ENCODE measurements at places on chromosomes 6 and 20.

DNA sequence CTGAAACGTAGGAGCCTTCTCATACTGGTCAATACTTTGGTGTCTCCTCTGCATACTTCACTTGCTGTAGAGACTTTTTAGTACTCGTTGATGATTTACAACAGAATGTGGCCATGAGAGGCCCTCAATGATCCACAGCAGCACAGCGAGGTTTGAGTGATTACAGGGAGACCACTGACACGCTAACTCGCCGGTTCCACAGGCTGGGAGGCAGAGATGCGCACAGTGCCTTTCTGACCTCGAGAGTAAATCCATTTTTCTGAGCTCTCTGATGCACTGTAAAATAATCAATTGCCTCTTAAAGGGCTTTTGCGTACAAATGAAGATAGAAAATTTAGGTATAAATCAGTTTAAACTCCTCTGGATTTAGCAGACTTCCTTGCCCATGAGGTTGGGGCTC lies 56.2 kb upstream of the TBC1D7 start:
- DNase-seq, result no peak

- DNase-seq, result no peak
Measured at GRCh38 chr6:73042892-73043291, 182.4 kb downstream of the KHDC1L start.

DNA sequence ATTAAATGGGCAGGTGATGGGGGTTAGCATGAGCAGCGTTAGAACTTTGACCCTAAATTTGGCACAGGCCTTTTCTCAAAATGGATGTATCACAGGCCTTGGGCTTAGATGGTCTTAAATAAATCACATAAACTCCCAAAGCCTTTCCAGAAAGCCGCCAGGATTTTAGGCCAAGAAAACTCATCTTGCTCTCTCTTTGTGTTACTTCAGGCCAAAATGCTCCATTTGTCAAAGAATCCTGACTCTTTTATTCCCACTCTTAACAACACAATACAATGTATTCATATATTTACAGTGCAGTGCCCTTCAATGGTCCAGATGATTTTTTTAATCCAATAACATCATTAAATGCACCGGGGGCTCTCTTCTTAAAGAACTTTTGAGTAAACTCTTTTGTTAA lies 5.9 kb upstream of the TCP11 start:
- no peak for DNase-seq

DNA sequence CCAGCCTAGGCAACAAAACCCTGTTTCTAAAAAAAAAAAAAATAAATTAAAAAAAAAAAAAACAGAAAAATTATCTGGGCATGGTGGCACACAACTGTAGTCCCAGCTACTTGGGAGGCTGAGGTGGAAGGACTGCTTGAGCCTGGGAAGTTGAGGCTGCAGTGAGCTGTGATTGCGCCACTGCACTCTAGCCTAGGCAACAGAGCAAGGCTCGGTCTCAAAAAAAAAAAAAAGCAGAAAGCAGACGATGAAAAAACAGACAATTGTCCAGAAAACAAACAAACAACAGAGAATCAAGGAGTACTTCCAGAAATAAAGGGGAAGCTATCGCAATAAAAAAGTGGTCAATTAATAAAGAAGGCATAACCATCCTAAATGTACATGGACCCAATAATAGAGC lies 229.4 kb downstream of the GMDS start:
- DNase-seq, result no peak

- no peak for DNase-seq
Measured at GRCh38 chr6:108945681-108946159, 97.5 kb downstream of the ARMC2 start.

- DNase-seq, result no peak
Measured at GRCh38 chr6:154039231-154039842, at the start of gene OPRM1. Gene OPRM1 (plus strand): TSS chr6:154039240. CDS start chr6:154039545, 305 bp downstream.

DNA sequence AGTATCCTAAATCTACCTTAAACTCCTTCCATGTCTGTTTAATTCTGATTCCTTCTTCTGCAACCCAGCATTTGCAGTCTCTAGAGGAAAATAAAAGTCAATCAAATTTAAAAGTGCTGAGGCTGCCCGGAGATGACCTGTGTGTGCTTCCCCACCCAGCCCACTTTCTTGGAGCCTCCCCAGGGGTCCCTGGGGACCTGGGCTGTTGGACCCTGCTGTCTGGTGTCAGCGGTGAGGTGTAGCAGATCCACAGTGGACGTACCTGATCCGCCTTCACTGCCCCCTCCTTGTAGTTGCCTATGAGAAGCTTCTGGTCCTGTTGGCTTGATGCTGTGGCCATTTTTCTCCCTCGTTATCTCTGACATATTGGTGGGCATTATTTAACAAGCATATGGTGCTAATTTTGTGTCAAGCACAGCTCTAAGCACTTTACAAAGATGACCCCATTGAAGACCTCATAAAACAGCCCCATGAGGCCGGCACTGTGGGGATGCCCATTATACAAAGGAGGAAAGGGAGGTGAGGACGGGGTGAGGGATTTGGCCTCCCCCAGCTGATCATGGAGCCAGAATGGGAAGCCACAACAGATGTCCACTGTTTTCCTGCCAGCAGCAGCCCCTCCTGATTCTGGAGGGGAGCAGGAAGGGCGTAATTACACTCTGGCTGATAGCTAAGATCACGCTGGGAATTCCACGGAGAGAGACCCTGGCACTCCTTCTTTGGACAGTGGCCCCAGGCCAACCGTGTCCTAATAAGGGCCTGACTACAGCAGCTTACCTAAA lies 628.2 kb downstream of the CDH26 start:
- DNase-seq, result no peak

GRCh38 chr6:24692848-24693592 lies 25.9 kb downstream of the C6orf62 start:
- DNase-seq, result no peak

- DNase-seq, result no peak
Measured at GRCh38 chr6:68364271-68364805, 270.7 kb upstream of the ADGRB3 start.

DNA sequence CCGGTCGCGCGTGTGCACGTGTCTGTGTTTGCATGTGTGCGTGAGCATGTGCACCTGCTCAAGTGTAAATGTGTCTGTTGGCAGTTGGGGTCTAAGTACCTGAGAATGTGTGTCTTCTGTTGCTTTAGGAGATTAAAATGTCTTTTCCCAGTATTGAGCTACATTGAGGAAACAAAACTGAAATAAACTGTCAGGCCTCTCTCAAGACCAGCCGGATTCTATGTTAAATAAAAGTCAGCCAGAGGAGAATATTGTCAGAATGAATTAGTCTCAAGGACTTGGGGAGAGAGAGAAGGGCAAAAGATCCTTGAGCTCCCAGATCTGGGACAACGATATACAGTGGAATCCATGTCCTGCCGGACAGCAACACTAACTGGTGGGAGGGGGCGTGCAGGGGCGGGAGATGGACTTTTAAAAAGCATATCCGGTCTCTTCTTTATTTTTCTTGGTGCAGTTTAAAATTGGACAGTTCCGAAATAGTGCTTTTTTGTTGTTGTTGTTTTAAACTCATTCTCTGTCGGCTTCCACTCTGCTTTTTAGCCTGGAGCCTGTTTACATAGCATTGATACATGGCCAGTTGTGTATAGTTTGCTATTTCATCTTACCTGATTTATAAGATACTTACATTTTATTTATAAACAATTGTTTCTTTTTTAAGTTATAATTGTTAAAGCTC lies 3.3 kb upstream of the TBX18 start:
- DNase-seq, result no peak

DNA sequence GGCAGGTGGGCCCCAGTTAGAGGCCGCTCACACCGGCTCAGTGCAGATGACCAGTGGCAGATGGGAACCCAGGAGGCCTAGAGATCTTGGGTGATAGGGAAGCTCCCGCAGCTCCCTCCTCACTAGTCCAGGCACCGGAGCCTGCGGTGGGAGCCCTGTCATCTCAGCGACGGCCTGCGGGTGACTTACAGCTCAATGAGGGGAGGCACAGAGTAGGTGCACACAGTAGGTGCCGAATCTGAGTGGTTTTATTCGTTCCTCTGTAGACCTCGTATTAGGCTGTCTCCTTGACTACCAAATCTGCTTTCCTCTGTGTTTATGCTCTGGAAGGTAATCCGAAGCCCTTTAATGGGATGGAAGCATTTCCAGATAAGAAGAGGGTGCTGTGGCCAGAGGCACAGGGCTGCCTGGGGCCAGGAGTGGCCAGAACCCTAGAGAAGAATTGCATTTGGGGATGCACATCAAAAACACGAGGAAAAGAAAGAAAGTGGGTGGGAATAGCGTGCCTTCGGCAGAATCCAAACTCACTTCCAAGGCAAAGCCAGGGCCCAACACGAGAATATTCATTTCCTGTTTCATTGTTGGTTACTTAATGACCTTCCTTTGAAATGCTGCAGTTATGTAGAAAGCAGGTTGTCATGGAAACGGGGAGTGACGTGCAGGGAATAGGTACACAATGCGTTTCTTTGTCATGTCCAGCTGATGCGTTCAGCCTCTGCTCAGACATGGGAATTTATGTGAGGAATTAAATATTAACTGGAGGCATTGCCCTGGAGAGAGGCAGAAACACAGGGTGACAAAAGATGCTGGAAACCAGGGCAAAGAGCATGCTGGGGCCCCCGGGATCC lies 24.7 kb downstream of the MYT1 start:
- peak; percentile 28 for DNase-seq

DNA sequence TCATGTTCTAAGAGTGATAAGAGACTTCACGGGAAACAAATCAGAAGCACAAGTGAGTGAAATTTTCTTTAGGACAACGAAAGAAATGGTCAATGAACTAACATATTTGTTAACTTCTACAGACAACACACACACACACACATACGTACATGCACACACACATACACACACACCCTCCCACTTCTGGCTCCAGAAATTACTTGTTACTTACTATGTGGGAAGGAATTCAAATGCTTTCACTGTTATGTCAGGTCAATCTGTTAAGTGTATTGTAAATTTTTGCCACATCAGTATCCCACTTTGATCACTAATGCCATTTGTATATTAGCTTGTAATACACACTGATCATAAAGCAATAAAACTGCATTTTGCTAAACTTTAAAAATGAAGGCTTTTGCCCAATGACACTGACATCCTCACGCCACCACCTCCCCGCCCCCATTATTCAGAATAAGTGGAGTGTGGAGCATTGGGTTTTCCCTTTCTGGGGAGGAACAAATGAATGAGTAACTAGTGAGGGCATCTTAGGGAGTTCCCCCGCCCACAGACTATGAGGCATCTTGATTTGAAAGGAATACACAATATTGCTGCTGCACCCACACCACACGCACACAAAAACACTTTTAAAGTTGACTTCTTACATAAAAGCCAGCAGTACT lies 76.2 kb downstream of the ATXN1 start:
- no peak for DNase-seq

DNA sequence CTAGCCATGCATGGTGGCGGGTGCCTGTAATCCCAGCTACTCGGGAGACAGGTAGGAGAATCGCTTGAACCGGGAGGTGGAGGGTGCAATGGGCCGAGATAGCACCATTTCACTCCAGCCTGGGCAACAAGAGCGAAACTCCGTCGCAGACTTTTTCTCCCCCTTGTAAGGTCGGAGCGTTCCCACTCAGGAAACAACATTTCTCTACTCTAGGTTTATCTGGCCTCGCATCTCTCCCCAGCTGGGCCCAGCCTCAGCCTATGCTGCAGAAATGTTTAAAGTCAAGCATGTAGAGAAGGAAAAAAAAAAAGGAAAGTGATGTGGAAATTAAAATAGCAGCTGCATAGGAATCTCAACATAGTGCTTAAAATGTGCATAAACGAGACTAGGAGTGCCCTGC lies 172.3 kb downstream of the TRIM27 start:
- DNase-seq, result no peak

DNA sequence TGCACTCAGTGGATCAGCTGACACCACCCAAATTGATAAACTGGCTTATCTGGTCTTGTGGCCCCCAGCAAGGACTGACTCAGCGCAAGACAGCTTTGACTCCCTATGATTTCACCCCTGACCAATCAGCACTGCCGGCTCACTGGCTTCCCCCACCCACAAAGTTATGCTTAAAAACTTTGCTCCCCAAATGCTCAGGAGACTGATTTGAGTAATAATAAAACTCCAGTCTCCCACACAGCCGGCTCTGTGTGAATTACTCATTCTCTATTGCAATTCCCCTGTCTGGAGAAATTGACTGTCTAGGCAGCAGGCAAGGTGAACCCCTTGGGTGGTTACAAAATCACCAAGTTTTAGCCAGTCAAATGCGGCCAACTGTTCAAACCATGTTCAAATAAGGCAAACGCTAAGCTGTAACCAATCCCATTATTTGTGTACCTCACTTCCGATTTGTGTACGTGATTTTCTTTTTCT lies 32.5 kb downstream of the SLC22A2 start:
- DNase-seq, result no peak

GRCh38 chr20:63006540-63007359 lies at the start of gene BHLHE23:
Gene BHLHE23 (minus strand): TSS chr20:63006964. CDS start chr20:63006774, 190 bp downstream.
- no peak for DNase-seq

DNA sequence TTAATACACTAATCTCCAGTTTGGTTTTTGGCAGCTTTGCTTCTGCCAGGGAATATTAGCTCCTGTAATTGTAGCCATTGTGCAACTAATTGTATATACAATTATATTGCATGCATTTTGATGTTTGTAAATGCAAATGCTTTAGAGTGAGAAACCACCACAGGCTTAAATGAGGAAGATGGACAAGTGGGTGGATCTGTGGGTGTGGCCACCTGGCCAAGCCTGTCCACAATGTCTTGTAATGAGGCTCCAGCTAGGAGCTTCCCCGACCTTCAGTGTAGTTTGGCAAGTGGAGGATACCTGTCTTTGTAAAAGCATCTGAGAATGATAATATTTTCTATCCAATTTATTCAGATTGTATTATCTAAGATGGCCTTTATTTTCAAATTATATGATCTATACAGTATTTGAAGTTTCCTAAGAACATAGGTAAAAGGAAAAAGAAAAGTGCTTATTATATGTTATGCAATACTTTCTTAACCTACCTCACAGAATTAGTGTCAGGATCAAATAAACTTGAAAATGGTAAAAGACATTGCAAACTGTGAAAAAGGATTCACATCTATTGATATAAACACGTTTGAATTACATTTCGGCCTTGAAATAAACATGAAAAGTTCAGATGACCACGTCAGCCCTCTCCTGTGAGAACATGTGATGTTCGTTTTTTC lies 49.3 kb upstream of the ARID1B start:
- DNase-seq, result no peak

- peak; percentile 25 for DNase-seq
Measured at GRCh38 chr6:12014027-12014872, 2.1 kb downstream of the HIVEP1 start.

GRCh38 chr6:139597771-139598755 lies 223.6 kb upstream of the CITED2 start:
- DNase-seq, result peak; percentile 81

DNA sequence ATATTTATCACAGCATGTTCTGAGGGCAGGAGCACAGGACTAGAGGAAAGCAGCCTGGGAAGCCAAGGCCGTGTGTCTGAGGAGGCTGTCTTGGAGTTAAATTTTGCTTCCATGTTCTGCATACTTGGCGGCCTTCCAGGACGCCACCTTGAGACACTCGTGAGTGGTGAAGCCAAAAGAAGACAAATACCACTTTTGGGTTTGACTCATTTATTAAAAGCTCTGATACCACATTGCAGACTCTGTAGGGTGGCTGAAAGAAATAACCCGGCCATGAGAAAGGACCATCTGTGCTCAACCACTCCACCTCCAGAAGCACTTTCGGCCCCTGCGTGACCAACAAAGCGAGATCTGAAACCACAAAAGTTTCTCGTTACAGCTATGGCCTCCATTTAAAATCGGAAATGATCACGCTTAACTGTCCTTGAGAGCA lies 120.0 kb downstream of the TMEM242 start:
- DNase-seq, result no peak

GRCh38 chr20:39855056-39855455 lies 834.0 kb downstream of the MAFB start:
- no peak for DNase-seq
